T-helper 1 cell (primary cell): ENCODE measurements at places on chromosomes 12 and 14.

DNA sequence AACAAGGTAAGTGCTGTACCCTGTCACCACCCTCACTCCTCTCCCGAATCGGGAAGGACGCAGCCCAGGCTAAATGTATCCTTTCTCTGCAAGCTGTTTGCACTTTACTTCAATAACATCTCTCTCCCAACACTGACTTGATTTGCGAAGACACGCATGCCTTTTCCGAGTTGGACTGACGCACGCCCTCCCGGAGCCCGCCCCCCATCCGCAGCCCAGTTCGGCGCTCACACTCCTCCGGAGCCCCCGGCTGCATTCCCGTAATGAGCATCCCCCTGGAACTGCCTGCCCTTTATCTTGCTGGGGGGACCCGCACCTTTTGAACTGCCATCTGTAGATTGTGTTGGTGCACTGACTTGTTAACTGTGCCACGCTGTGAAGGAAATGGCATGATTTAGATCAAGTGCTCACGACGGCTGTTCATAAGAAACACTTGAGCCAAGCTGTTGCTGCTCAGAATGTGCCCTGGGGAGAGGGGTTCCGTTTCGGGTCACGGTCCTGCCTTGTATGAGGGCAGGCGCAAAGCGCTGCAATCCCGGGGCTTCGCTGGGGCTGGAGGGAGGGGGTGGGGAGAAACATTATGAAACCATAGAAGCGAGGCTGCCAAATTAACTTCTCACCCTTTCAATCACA lies 176.6 kb upstream of the CDKN3 start:
- no peak for DNase-seq

- no peak for DNase-seq
Observed at GRCh38 chr12:23523339-23523738, 426.1 kb downstream of the SOX5 start.

GRCh38 chr12:57319678-57320469 lies 68.9 kb upstream of the STAC3 start:
- DNase-seq, result no peak

GRCh38 chr14:59055439-59056045 lies 132.9 kb upstream of the DAAM1 start:
- no peak for DNase-seq

DNA sequence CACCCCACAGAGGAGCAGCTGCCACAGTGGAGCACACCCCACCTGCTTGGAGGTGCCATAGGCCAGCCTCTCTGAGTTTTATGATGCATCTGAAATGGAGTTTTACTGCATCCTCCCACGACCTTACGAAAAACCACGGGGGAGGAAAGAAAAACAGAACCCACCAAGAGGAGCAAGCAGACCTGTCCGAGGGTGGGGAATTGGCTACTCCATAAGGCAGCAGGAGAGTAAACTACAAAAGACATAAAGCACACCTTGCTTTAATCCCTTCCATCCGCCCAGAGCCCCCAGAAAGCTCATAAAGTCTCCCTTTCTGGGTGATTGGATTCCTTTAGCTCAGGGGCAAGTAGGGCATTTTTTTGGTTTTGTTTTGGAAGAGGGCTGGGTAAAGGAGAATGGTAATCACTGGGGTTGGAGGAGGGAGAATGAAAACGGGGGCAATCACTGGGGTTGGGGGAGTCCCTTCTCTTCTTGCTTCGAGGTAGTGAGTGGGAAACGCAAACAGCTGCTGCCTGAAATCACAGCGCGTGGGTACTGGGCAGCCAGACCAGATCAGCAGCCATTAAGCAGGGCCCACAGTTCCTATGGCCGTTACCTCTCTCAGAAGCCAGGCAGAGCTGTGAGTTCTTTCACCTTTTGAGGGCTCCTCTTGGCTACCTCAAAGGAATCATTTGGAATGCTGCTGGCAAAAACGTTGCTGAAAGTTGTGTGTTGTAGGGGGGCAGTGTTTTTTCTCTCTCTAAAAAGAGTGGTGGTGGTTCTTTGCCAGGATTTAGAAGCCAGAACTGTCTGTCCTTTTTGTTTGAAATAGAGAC lies 433.6 kb downstream of the ZFP36L1 start:
- no peak for DNase-seq

DNA sequence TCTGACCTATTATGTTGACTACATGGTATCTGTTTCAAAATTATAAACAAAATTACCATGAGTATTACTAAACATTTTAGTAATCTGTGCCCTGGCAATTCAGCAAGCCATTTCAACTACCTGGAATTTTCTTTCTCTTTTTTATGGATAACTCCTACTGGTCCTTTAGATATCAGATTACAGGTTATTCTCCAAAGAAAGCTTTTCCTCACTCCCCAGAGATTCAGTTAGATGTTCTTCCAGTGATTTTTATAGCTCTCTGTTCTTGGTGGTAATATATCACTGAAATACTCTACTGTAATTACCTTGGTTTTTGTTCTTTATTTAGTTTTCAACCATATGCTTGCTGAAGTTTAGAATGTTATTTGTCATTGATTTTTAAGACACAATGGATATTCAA lies 930.2 kb upstream of the FOXG1 start:
- DNase-seq, result no peak

- DNase-seq, result no peak
Observed at GRCh38 chr14:75315144-75315543, 36.5 kb downstream of the FOS start.

GRCh38 chr14:79166171-79166570 lies 996.0 kb downstream of the NRXN3 start:
- DNase-seq, result no peak

DNA sequence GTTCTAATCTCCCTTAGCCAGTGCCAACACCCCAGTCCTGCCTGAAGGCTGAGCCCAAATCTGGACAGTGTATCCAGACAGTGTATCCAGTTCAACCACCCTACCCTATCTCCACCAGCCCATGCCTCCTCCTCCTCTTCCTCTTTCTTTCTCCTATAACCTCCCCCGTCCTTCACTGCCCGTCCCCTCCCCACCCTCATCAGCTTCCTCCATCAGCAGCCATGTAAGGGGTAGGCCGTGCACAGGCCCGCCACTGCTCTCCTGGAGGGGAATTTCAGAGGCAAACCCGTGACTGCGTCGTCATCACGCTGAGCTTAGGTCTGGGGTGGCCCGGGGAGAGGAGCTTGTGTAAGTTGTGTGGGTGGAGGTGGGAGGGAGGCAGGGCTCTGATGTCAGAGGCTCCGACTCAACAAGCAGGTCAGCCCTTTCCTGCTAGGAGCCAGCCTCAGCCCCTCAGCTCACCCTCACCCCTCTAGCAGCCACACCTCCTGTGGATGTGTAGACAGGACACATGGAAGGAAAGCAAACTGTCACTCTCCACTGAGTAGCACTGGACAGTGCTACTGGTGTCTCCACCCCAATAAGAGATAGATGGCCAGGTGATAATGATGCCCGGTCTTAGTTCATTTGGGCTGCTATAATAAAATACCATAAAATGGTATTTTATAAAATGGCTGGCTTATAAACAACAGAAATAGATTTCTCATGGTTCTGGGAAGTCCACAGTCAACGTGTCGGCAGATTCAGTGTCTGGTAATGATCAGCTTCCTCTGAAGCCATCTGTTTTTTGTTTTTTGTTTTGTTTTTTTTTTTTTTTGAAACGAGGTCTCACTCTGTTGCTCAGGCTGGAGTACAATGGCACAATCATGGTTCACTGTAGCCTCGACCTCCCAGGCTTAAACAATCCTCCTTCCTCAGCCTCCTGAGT lies 50.5 kb downstream of the IRF2BPL start:
- DNase-seq, result peak; percentile 66

DNA sequence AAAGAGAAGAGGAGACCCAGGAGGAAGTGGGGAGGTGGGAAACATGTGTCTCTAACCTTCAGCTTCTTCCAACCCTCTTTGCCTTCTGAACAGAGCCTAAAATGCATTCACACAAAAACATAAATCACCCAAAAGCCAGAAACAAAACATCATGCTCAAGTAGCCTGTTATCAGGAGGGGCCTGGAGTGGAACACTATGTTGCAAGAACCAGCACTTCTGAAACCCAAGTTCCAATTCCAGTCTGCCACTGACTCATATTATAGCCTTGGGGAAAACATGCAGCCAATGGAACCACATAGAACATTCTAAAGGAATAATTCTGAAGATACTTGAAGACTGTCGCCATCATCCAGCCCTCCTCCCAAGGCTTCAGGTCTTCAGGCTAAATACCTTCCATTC lies 169.8 kb upstream of the PLXNC1 start:
- DNase-seq, result no peak

DNA sequence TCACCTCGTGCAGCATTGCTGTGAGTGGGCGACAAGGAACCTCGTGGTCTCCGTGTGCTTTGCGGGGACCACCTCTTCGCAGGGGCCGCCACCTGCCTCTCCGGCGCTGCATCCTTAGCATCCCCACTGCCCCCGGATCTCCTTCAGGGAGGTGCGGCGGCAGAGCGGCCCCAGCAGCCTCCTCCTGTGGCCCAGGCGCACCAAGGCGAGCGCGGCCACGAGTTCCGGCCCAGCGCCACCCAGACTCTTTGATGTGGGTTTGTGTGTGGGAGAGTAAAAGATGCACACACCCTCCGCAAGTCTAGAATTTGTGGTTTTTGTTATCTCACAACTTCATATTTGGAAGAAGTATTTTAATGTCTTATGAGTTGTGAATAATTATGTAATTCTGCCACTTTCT lies 118.8 kb upstream of the DIO3 start:
- DNase-seq, result peak; percentile 46

GRCh38 chr14:31746326-31746725 lies 185.1 kb downstream of the NUBPL start:
- no peak for DNase-seq

DNA sequence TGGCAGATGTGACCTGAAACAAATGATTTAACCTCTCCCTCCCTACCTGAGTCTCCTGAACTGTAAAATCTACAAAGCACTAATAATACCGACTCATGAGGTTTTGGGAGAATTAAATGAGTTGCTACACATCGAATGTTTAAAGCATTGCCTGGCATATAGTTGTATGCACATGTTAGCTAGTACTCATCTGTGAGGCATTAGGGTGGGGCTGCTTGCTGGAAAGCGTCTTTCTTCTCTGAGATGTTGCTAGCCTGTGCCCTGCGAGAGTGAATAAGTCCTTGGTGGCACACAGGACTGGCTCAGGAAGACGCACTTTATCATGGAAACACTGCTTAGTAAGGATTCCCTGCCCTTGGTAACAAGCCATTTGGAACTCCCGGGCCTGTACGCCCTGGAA lies 6.1 kb downstream of the RAPGEF3 start:
- DNase-seq, result no peak

GRCh38 chr12:124517260-124518050 lies 50.0 kb downstream of the NCOR2 start:
- DNase-seq, result no peak

DNA sequence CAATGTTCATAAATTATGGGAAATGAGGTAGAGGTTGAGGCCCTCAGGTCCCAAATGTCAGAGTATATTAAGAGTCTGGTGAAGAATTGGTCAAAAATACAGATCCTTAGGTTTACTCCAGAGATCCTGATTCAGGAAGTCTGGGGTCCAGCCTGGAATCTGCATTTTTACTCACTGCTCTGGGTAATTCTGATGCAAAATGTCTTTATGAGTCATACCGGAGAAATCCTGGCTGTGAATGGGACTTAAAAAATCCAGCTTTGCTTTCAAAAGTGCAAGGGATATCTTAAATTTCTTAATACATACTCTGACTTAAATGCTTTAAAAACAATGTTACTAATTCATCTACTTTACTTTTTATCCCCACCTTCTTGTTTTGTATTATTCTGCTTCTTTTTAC lies 74.5 kb downstream of the FERMT2 start:
- DNase-seq, result no peak

GRCh38 chr14:105063056-105063455 lies 2.2 kb downstream of the GPR132 start:
- DNase-seq, result no peak

GRCh38 chr12:117816-118345 lies 51.3 kb downstream of the IQSEC3 start:
- no peak for DNase-seq

DNA sequence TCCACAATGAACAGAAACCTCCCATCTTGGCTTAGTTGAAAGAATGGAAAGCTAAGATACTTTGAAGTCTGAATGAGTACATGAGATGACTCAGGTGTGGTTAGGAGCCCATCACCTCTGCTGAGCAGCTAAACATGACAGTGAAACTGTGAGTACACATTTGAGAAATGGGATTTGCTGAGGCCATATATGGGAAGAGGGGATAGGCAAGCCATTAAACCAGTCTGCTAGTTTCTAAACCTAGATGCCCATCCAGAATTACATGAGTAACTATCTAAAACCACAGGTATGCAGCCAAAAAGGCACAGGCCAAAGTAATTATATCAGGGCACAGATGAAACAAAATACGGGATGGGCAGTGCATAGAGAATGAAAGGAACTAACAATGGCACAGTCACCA lies 41.2 kb downstream of the NKX2-1 start:
- DNase-seq, result no peak

DNA sequence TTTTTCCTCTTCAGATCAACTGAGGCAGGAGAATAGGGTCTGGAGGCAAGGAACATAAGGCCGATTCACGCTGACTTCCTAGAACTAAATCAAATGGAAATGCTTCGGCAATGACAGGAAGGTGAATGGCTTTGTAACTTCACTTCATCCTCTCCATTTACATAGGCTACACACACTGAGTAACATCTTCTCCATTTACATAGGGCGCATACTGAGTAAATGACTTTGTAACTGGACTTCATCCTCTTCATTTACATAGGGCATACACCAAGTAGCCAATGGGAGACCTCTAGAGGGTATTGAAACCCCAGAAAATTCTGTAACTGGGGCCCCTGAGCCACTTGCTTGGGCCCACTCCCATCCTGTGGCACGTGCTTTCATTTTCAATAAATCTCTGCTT lies 71.0 kb upstream of the CPSF6 start:
- DNase-seq, result no peak

- no peak for DNase-seq
Observed at GRCh38 chr12:52969828-52970569, 21.1 kb downstream of the KRT18 start.

- no peak for DNase-seq
Observed at GRCh38 chr12:2583091-2583497, 211.7 kb upstream of the FKBP4 start.

DNA sequence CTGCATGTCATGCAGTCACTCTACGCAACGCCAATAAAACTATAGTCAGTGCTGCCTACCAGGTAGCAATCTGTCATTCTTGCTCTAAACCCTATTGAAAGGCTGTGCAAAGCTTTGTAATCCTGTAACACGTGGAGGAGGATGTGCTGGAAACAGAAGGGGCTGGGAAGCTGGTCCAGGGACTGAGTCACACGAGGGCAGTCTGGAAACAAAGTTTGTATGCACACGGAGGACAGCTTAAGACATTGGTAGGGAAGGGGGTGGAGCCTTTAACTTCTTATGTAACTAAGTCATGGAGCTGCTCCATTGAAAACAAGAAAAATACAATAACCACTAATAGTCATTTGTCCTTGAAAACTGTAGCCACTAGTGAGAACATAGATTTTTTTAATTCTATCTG lies 128.0 kb downstream of the BCAT1 start:
- DNase-seq, result no peak
